ENCODE measurements at places on chromosomes 1 and 21.

GRCh38 chr1:182235952-182236650 lies 155.5 kb downstream of the GLUL start:
- DNase-seq: no peak

DNA sequence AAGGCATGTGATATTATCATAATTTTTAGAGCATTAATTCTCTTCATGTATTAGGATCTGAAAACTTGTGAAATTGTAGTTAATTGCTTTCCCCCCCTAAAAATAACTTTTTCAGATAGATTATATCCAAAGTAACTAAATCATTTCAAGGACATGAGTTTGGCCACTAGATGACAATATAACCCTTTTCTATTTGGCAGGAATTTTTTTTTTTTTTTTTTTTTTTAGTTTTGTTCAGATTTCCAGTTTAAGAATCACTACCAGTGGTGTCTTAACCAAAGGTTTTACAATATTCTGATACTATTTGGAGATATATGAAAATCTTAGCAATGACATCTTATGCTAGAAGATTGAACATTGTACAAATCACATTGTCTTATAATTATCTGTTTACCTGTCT lies 370.8 kb downstream of the AMY1C start:
- no peak for DNase-seq

GRCh38 chr1:66397192-66397591 lies 136.8 kb upstream of the SGIP1 start:
- no peak for DNase-seq

GRCh38 chr21:40660461-40660860 lies 186.5 kb downstream of the DSCAM start:
- no peak for DNase-seq

- DNase-seq: no peak
These were observed 40.0 kb upstream of the ZNF648 start for GRCh38 chr1:182101415-182102042.

GRCh38 chr1:3168678-3169077 lies 99.7 kb downstream of the PRDM16 start:
- DNase-seq: no peak

- DNase-seq: no peak
These were observed 8.7 kb downstream of the SORT1 start for GRCh38 chr1:109388884-109389637.

GRCh38 chr1:218463194-218464156 lies 118.3 kb downstream of the TGFB2 start:
- DNase-seq: no peak

GRCh38 chr1:77541162-77541545 lies 141.3 kb downstream of the ZZZ3 start:
- DNase-seq: no peak

GRCh38 chr1:6438047-6438525 lies 13.5 kb downstream of the ESPN start:
- no peak for DNase-seq

GRCh38 chr21:39288987-39289386 lies 24.4 kb downstream of the BRWD1 start:
- no peak for DNase-seq

DNA sequence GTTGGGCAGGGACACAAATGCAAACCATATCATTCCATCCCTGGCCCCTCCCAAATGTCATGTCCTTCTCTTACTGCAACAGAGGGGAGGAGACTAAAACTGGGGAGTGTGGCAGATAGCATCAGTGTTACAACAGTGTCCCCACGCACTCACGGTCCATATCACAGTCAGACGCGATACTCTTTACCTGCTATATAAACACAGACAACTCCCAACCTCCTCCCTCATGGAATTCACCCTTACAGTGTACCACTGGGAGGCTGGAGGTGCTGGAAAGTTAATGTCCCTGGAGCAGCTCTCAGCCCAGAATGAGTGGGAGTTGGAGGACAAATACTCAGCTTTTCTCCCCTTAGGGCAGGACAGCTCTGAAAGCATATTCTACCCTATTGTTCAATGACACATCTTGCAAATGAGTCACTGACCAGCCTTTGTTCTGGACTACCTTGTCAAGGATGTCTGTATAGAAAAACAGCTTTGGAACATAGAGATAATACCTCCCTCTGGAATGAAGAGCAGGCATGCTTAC lies 445.9 kb downstream of the SETD4 start:
- no peak for DNase-seq

DNA sequence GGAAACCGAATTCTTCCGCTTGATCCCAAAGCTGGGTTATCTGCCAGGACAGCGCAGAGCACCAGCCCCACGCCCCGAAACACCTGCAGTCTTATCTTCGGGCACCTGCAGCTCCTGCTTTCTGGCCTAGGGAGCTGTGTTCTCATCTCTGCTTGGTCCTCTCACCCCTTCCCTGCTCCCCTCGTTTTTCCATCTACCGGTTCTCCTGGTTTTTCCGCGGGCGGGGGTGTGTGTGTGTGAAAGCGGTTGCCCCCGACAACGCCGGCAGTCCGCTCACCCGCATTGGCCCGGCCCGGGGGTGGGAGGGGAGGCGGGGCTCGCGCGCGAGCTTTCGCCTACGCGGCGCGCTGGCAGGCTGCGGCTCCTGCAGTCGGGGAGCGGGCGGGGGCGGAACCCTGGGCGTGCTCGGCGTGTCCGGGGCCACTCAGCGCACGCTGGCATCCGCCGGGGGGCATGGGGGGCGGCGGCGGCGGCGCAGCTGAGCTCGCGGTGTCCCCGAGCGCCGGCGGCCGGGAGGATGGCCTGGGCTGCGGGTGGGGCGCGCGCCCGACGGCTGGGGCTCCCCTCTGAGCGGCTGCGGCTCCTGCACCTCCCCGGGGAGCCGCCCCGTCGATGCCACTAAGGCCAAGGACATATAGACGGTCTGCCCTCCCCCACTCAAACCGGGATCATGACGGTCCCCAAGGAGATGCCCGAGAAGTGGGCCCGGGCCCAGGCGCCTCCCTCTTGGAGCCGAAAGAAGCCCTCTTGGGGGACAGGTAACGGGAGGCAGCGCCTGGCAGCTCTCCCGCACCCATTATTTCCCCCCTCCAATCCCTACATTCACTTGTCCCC lies 3.2 kb downstream of the ATP8B2 start:
- no peak for DNase-seq

DNA sequence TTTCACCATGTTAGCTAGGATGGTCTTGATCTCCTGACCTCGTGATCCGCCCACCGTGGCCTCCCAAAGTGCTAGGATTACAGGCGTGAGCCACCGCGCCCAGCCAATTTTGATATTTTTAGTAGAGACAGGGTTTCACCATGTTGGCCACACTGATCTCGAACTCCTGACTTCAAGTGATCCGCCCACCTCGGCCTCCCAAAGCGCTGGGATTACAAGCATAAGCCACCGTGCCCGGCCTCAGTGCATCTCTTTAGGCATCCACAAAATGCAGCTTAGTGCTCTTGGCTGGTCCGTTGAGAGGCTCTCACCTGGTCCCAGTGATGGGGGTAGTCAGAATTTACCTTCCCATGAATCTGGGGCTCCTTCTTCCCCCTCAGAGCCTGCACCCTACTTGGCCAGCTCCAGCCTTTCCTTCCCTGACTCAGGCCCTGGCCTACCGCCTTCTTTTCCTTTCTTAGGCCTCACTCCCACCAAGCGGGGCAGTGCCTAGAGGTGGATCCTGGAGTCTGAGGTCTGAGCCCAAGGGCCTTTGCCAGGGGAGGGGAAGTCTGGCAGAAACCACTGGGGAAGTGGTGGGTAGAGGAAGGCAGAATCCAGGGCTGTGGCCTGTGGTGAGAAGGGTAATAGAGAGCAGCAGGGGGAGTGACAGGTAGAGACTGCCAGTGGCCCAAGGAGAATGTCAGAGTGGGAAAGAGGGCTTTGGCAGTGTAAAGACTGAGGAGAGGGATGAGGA lies 3.7 kb downstream of the LENEP start:
- DNase-seq: no peak

GRCh38 chr1:226429858-226430715 lies 22.2 kb upstream of the PARP1 start:
- no peak for DNase-seq

DNA sequence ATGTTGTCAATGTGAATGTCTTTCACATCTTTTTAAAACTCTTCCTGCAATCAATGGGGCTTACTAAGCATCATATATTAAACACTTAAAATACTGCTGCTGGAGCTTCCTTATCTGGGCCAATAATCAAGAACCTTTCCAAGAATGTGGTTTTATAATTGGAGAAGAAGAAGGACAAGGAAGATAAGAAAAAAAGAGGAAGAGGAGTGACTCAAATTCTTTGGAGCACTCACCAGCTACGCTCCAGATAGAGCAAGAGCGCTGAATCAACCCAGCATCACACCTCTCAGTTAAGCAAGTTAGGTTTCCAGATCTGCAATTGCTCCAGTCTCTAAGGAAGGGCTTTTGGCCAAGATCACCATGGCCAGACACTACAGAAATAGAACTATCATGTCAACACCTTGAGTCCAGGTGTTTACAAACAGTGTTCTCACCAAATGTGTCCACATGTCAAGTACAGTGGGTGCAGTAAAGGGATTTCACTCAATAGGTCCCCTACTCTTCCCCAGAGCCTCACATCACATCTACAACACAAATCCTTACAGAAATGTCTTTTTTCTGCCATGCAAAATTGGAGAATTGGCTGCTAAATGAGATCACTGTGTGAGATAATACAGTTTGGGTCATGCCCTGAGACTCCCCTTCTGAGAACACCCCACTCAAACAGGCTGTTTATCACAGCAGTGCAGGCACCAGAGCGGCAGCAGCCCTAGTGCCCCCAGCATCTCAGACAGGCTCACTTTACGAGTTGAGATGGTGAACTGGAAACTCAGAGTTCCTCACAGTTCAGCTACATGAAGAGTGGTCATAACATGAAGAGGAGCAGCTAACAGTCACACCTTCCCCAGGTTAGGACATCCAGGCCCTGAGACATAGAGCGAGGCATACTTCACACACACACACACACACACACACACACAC lies 1.7 kb upstream of the SPRR2B start:
- DNase-seq: no peak

DNA sequence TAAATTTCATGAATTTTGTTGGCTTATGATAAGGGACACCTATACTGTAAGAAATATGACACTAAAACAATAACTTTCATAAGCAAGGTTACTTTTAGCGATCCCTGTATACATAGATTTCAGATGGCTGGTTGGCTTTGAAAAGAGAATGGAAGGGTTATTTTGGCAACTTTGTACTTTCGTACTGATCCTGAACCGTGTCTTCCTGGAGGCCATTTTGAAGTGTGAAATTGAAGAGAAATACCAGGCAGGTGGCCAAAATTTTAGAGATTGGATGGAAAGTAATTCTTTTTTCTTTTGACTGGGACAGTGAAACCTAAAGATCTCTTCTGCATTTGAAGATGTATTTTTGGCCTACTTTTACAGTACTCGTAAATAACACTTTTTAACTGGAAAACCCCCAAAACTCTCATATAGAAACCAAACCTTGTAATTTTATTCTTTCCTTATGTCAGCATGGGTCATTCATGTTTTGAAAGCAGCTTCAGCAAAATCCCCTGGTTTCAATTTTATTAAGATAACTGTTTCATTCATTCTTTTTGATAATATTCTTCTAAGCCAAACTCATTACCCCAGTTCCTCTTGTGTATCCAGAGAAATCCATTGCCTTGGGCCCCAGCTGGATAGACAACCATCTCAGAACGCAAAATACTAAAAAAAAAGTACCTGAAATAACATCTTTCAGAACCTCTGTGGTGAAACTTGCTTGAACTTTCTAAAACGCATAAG lies 38.4 kb upstream of the ZNF281 start:
- DNase-seq: no peak

DNA sequence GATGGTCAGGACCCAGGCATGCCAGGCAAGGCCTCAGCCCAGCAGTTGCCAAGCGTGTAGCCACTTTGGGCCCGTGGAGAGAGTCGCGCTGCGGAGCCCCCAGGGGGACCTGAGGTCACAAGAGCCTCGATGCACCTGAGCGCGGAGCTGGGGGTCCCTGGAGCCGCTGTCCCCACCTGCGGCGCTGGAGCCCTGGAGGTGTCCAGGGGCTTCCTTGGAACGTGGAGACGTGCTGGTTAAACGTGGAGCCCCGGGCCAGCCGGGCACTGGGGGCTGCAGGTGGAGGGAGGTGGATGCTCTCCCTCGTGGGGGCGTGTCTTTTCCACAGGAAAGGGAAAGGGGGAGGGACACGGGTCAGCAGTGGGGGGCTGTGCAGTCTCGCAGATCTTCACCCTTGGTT lies 3.1 kb downstream of the PLCH2 start:
- DNase-seq: no peak

DNA sequence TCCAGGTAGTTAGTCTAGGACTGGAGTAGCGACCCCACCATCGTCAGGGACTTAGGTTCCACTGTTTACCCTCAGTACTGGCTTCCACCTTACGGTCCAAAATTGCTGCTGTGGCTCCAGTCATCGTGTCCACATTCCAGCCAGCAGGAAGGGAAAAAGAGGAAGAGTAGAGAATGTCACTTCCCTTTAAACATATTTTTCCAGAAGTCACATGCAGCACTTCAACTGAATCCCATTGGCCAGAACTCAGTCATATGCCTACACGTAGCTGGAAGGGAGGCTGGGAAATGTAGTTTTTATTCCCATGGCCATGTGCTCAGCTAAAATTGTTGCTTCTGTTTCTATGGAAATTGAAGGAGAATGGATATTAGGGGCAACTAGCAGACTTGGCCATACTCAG lies 84.1 kb upstream of the SELENON start:
- DNase-seq: no peak

GRCh38 chr1:12407050-12407961 lies 177.5 kb downstream of the VPS13D start:
- DNase-seq: peak; percentile 71

- no peak for DNase-seq
These were observed 107.5 kb downstream of the ZNF281 start for GRCh38 chr1:200302192-200302920.

DNA sequence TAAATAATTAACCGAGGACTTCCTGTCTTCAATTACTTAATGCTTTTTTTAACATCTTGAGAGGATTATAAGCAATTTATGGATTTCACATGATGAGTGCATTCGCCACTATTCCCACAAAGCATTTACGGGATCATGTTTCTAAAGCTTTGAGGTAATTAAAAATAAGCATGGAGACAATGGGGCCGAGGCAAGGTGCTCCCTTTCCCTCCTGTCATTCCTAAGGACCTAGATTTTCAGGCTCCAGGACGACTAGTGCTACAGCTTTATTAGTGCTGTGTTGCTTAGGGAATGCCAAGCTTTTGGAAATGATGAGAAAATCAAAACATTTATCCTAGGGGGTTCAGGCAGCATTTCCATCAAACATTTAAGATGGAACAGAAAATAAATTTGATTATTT lies 209.2 kb downstream of the KCTD3 start:
- DNase-seq: no peak

- DNase-seq: no peak
These were observed 515.1 kb upstream of the PLXNA2 start for GRCh38 chr1:208759255-208759654.

DNA sequence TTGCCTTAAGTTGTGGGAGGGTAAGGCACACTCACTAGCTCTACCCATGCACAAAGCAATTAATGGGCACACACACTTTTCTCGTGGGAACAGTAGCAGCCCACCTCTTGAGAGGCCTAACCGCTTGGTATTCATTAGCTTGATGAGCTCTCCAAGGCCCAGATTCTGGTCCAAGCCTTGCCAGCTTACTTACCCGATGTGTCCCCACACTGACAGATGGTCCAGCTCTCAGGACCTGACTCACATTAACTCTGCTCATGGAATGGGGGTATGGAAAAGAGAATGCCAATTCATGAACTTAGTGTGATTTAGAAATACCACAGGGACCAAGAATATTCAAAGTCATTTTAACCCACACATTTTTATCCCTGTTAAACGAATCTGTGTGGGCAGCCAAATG lies 106.8 kb upstream of the CACHD1 start:
- no peak for DNase-seq

Measured in glomerular endothelial cell (primary cell).